NT2/D1 (cell line): ENCODE measurements at places on chromosomes 2 and 18.

GRCh38 chr2:37342591-37343220 is 1.7 kb upstream of the QPCT start:
- no peak for DNase-seq

DNA sequence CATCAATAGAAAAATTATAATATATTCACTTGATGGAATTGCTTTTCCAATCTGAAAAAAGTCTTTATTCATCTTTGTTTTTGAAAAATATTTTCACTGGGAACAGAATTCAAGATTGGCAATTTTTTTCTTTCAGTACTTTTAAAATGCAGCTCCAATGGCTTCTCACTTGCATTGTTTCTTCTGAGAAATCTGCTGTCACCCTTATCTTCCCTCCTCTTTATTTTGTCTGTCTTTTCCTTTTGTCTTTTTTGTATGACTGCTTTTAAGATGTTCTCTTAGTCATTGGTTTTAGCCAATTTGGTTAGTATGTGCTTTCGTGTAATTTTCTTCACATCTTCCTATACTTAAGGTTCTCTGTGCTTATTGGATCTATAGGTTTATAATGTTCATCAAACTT is 37.1 kb upstream of the COPS8 start:
- no peak for DNase-seq

DNA sequence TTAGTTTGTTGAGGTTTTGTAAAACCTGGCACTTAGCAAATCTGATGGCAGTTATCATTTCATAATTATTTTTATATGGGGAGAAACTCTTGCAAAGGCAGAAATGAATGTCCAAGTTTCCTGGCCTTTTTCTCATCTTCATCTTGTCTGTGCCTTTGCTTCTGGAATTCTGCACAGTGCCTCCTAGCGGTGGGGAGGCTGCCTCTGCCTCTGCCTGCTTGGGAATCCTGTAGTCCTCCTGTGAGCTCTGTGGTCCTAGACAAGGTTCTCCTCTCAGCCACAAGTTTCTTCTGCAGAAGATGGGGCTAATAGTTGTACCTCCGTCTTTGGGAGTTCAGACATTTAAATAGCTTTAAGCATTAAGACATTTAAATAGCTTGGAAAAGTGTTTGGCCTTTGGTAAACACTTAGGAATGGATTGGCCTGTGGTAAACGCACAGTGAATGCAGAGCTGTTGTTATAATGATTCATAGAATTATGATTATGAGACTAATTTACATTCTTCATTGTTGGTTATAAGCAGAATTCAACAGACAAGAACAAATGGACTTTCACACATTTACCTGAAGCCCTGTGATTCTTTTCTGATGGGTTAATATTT is 101.2 kb downstream of the ZNF236 start:
- DNase-seq, result peak; percentile 11

GRCh38 chr2:97963079-97963406 is 32.7 kb downstream of the TMEM131 start:
- DNase-seq, result no peak

DNA sequence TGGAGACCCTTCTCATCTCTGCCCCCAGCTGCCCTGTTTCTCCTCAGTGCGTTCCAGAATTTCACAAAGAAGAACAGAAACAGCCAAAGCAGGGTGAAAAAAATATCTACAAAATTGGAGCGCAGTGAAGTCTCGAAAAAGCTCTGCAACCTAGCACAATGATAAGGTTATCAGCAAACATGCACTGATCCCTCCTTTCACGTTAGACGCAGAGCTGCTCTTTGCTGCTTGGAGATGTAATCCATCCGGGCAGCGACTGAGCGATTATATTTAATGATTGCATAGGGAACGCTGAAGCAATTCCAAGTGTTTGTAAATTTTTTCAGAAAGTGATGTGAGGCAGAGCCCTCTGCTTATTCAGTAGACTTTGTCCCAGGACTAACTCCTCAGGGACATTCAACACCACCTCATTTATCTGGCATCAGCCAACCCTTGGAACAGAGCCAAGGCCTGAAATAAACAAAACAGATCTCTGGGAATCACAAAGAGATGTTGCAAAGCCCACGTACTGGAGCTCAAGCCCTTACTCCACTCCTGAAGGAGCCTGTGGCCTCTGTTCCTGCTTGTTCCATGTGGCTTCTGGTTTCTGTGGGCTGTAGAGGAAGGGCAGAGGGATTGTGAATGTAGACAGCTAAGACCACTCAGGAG is 172.6 kb upstream of the BCL2L11 start:
- no peak for DNase-seq
